ENCODE measurements at places on chromosomes 11 and 22.

DNA sequence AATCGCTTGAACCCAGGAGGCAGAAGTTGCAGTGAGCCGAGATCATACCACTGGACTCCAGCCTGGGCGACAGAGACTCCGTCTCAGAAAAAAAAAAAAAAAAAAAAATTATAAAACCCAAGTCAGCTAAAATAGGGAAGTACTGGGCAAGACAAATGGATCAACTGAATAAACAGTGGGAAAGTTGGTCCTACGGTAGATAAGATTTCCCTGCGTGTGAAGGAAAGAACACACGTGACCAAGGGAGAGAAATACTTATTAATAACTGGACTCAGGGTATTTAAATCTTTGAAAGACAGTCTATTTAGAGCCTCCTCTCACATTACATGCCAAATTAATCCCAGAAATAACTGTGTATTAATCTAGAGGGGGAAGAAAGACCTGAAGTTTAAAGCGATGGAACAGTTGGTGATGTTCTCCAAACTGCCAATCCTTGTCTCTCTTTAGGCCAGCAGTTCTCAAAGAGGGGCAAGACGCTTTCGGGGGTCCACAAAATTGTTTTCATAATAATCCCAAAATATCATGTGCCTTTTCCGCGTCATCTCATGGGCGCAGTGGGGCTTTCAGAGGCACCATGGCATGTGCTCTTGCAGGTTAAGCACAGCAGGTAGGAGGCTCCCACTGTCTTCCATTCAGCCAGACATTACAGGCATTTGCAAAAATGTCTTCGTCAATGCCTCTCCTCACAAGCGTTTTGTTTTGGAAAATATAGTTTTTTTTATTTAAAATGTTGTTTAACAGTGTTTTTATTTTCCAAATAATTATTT, 6.6 kb downstream of the RTL6 start:
- DNase-seq: no peak

- DNase-seq: no peak
Observed at GRCh38 chr22:37018815-37019308, 385 bp downstream of the TST start.

- no peak for DNase-seq
Observed at GRCh38 chr11:63459586-63459985, 31.4 kb downstream of the PLAAT5 start.

DNA sequence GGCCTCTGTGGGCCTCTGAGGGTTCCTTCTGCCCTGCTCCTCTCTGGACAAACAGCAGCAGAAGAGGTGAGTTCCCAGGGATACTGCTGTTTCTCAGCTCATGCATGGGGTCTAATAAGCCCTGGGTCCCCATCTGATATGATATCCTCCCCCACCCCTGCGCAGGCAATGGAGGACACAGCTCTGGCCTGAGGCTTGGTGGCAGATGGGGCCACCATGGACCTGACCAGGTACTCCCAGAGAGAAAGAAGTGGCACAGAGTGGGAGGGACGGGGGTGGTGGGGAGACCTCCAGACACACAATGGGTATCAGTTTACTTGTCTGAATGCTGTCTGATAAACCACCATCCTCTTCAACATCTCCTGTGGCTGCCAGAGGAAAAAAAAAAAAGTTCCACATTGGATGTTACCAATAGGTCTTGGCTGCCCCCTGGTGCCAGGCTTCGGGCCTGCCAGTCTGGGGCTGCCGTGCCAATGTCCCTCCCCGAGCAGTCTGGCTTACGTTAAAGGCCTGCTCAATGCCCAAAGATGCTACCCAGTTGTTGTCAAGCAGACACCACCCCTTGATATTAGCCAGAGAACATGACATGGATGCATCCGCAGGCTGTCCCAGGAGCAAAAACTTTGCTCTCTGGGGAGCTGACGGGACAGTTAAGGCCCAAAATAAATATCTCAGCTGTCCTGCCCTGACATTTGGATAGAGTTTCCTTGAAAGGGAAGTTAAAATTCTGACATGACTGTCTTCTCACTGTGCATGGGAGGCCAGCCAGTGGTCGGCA, 27.9 kb upstream of the ABCC8 start:
- peak; percentile 9 for DNase-seq

All from NCI-H1417 treated with DMSO at 0.1 percent for 48 hours (cell line).